Panc1 (cell line): ENCODE measurements at places on chromosomes 3 and 15.

- DNase-seq, result no peak
These were observed 356.0 kb downstream of the NLGN1 start for GRCh38 chr3:173753593-173753992.

- no peak for DNase-seq
These were observed 57.0 kb downstream of the DUT start for GRCh38 chr15:48388016-48388851.

- no peak for DNase-seq
These were observed 20.0 kb upstream of the MFSD1 start for GRCh38 chr3:158781849-158782248.

DNA sequence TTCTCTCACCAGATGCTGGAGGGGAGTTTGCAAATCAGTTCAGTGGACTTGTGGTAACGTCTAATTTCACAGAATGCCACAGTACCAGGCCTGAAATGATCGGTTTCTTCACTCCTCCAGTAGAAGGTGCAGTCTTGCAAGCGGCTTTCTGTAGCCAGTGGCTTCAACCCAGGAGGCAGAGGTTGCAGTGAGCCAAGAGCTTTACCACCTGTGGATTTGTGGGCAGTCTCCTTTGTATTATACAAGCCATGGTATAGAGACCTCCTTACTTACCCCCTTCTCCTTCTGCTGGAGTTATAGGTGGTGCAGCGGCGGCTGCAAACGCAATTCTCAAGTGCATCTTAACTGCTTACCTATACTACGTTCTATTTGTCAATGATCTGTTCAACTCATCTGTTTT lies 17.6 kb downstream of the EIF2AK4 start:
- DNase-seq, result no peak

DNA sequence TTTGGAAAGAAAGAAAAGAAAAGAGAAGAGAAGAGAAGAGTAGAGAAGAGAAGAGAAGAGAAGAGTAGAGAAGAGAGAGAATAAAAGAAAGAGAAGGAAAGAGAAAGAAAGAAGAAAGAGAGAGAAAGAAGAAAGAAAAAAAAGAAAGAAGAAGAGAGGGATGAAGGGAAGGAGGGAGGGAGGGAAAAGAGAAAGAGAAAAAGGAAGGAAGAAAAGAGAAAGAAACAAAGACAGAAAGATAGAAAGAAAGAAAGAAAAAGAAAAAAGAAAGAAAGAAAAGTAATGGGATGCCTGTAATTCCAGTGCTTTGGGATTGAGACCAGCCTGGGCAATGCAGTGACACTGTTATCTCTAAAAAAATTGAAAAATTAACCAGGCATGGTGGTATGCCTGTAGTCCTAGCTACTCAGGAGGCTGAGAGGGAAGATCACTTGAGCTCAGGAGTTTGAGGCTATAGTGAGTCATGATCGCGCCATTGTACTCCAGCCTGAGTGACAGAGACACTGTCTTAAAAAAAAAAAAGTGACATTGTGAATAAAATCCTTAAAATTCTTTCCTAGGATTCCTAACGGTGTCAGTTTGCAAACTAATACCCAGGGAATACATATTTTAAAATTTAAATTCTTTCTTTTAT lies 1.7 kb downstream of the RASL12 start:
- DNase-seq, result no peak

GRCh38 chr15:89329329-89330084 lies 5.1 kb downstream of the POLG start:
- no peak for DNase-seq

- DNase-seq, result no peak
These were observed 42.3 kb upstream of the FXR1 start for GRCh38 chr3:180870008-180870699.

DNA sequence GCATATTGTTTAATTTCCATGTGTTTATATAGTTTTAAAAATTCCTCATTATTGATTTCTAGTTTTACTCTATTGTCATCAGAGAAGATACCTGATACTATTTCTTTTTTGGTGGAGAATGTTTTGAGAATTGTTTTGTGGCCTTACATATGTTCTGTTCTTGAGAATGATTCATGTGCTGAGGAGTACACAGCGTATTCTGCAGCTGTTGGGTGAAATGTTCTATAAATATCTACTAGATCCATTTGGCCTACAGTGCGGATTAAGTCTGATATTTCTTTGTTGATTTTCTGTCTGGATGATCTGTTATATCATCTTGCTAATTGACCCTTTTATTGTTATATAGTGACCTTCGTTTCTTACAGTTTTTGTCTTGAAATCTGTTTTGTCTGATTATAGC lies 109.7 kb downstream of the UBE2E2 start:
- DNase-seq, result no peak

- DNase-seq, result no peak
These were observed 53.5 kb downstream of the PFN2 start for GRCh38 chr3:149917124-149917667.
